ENCODE measurements at places on chromosomes 13 and 19.

DNA sequence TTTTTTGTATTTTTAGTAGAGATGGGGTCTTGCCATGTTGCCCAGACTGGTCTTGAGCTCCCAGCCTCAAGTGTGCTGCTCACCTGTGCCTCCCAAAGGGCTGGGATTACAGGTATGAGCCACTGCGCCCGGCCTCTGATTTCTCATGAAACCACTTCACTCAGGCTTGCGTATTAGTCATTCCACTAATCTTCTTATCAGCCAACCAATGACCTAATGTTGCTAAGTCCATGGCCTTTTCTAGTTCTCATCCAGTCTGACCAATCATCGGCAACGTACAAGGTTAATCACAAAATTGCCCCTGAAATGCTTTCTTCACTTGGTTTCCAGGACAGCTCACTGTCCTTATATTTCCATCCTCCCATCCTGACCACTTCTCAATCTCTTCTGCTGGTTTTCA is 605.3 kb upstream of the SLC10A2 start:
- DNase-seq, result no peak

DNA sequence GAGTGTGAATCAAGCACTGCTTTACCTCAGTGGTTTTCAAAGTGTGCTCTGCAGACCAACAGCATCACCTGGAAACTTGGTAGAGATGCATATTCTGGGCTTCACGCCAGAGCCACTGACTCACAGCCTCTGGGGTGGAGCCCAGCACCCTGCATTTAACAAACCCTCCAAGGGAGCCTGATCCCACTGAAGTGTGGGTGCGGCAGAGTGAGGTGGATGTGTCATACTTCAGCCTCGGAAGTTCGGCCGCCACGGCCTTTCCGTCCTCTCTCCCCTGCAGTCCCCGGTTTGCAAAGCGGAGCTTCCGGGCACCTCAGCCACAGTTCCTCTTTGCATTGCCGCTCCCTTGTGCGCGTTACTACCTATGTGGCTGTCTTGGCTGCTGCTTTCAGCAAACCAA is 33.3 kb upstream of the MICU2 start:
- DNase-seq, result peak; percentile 89

- no peak for DNase-seq
These were observed 315.8 kb upstream of the KLF12 start for GRCh38 chr13:74449811-74450524.

DNA sequence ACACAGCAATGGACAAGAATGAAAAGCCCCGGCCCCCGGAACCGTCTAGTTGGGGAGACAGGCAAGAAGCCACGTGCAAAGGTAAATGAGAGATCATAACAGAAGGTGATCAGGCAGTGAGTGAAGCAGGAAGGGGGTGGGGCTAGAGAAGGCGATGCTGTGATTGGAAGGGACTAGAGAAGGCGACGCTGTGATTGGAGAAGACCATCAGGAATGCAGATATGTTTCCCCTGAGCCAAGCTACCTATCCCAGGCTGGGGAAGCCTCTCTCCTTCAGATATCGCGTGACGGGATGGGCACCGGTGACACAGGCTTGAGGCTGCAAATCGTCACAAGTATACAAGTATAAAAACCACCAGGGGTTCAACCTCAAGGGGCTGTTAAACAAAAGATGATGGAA is 21.8 kb downstream of the DCAF15 start:
- DNase-seq, result peak; percentile 78

DNA sequence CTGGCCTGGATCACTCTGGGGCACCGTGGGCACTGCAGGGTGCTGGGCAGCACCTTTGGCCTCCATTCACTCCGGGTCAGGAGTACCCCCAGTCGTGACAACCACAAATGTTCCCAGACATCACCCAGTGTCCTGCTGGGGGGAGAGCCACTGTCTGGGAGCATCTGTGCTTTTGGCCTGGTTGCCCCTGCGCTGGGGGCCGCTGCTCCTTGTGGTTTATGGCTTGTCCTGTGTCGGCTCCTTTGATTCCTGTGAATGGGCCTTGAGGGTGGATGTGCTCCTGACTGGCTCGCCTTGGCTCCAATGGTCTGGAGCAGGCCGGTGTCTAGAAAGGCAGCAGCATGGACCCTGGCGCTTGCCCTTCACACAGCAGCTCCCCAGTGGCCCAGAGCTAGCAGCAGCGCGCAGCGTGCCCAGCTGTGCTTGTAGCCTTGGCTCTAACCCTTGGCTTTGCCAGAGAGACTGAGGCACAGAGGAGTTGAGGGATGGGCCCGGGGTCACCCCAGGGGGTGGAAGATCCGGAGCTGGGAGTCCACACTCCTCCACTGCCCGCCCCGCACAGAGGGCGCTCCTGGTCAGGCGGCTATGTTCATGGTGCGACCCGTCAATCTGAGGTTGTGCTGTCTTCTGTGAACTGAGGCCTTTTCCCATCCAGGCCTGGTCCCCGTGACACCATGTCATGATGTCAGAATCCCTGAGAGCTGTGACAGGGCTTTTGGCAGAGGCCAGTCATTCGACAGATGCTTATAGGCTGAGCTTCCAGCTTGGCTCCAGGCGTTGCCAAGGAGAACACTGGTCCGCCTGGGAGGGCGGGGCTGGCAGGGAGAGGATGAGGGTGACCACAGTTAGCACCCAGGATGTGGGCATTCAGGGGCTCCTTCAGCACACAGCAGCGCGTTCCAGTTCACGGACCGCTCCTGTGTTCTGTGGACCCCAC is 4.1 kb downstream of the DAZAP1 start:
- no peak for DNase-seq

- DNase-seq, result no peak
These were observed 3.0 kb downstream of the ENOX1 start for GRCh38 chr13:43783820-43784219.

All from ACHN (cell line).